ENCODE measurements at places on chromosomes 7 and 10.

- no peak for DNase-seq
These were observed 76.6 kb downstream of the CNNM2 start for GRCh38 chr10:102994531-102995295.

DNA sequence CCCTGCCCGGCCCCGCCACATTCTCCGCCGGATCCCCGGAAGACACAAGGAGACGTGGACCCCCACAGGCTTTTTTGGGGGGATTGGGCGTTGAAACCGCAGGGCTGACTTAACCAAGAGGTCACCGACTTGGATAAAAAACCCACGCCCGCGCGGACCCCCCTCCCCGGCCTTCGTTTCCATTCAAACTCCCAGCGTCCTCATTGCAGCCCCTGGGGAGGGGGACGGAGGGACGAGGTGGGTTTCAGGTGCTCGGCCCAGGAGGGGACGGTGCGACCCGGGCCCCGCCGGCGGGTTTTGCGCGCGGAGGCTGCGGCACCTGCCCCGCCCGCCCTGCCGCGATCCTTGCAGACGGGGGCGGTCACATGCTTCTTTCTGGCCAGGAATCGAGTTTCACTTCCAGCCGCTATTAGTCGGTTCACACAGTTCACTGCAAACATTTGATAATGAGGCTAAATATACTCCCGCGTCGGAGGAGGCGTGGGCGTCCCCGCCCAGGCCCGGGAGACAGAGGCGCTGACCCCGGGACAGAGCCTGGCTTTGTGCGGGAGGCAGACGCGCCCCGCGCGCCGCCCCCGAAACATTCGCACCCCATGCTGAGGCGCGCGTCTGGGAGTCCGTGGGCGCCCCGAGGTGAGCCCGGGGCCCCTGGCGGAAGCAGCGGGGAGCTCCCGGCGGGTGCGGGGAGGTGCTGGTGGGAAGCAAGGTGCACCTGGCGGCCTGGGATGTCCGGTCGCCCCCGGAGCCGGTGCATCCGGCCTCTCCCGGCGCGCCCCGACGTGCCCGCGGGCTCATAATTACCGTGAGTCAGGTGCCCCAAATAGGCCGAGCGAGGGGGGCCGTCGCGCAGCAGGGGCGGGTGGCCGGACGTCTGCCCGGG, 2.7 kb upstream of the PDGFA start:
- peak; percentile 57 for DNase-seq

GRCh38 chr10:103759100-103759781, 96.1 kb downstream of the SH3PXD2A start:
- peak; percentile 90 for DNase-seq

GRCh38 chr10:35643151-35644049, 1.3 kb upstream of the FZD8 start:
- peak; percentile 70 for DNase-seq

GRCh38 chr7:2175514-2175913, 57.2 kb downstream of the MAD1L1 start:
- peak; percentile 97 for DNase-seq

Measured in amniotic epithelial cell (primary cell).